ENCODE measurements at places on chromosomes 2 and 18.
A peak's percentile ranks its signal among the peaks of the same experiment; 100 is the strongest.

GRCh38 chr2:96762529-96763311 lies 2.0 kb downstream of the CNNM4 start:
- no peak for DNase-seq

- peak; percentile 59 for DNase-seq
Measured at GRCh38 chr2:96933305-96934181, 52.8 kb downstream of the FAM178B start.

DNA sequence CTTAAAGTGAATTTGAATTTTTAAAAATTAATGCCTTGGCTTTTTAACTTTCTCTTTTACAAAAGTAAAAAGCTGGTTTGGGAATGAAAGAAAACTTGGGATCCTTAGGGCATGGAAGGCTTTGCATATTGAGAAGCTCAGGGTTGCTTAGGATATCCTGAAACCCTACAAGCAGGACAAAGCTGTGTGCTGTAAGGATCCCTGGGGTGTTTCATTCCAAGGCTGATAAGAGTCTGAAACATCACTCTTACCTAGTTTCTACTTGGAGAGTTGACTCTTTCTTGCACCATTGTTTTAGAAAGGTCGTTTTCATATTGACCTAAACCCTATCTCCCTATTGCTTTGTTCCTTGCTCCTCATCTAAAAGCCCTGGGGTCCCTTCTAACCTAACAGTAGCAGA lies 325.9 kb upstream of the NT5C1B start:
- no peak for DNase-seq

DNA sequence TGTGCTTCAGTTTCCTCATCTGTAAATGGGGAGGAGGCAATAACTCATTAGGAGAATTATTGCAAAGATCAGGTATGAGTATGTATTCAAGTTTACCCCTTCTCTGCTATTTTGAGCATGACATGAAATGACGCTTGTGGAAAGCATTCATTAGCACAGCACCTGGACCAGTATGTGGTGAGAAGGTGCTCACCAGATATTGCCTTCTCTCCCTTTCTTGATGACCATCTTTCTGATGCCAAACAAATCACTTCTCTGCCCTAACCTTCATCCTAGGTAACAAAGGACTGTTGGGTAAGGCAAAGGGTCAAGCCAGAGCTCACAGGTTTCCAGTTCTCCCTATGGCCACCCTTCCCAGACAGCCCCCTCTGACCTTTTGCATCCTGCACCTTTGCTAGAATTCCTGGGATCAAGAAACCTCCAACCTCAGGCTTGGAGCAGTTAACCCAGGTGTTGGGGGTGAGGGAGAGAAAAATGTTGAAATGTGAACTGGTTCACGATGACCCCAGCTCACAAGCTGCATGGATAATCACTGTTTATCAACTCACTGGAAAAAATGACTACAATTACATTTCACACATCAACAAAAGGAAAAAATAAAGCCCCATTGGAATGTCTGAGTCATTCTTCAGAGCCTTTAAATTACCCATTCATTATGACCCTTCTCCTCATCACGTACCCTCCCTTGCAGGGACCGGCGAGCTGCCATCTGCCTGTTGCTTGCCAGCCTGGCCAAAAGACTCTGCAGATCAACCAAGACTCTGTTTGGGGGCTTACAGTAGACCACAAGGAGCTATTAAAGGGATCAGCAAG lies 41.6 kb downstream of the LBH start:
- no peak for DNase-seq

DNA sequence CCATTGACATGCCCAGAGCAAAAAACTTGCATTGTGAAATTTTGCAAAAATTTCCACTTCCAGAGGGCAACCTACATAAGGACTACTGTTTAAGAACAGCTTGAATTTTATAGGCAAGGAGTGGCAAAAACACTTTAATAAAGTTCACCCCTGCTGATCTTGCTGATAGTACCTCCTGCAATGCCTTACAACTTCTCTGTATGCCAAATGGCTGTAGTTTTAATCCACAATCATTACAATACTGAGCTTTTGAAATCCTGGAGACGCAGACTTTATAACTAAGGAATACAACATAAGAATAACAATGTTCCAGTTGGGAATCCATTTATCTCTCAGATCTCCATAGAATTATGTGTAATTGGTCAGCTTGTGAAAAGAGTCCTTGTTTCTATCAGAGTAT lies 247.5 kb downstream of the KCNJ3 start:
- no peak for DNase-seq

- DNase-seq, result no peak
Measured at GRCh38 chr2:147927053-147927588, 82.3 kb downstream of the ACVR2A start.

- no peak for DNase-seq
Measured at GRCh38 chr2:113214141-113214540, 40.4 kb downstream of the PSD4 start.

DNA sequence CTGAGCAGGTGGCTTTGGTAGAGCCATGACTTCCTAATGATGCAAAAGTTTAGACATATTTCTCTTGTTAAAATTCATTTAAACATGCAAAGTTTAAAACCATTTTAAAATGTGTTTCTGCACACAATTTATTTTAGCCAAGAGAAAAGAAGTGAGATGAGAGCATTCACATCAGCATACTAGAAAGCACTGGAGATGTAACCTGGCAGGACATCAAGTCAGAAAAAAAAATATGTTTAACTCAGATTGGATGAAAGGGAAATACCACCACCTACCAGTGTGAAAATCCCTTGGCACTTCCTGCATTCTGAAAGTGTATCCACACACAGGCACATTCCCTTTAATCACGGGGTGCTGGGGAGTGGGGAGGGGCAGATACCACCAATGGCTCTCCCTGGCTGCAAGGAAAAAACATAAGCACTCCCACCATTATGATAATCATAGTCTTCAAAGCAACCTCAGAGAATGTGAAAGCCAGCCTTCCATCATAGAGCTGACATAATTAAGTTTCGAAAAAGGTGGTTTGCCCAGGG lies 25.0 kb downstream of the DNER start:
- no peak for DNase-seq

GRCh38 chr18:49731421-49731841 lies 81.9 kb downstream of the ACAA2 start:
- DNase-seq, result no peak

DNA sequence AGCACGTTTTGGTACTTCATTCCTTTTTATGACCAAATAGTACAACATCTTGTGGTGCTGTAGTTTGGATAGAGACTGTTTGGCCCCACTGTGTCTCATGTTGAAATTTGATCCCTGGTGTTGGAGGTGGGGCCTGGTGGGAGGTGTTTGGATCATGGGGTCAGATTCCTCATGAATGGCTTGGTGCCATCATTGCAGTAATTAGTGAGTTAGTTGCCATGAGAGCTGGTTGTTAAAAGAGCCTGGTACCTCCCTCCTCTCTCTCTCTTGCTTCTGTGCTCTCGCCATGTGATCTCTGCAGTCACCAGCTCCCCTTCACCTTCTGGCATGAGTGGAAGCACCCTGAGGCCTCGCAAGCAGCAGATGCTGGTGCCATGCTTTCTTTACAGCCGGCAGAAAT lies 50.9 kb downstream of the NCAPH start:
- DNase-seq, result peak; percentile 15

- peak; percentile 57 for DNase-seq
Measured at GRCh38 chr2:218876562-218877219, 4.0 kb upstream of the WNT10A start.

GRCh38 chr2:219172231-219173154 lies 2.7 kb upstream of the SLC23A3 start:
- no peak for DNase-seq

DNA sequence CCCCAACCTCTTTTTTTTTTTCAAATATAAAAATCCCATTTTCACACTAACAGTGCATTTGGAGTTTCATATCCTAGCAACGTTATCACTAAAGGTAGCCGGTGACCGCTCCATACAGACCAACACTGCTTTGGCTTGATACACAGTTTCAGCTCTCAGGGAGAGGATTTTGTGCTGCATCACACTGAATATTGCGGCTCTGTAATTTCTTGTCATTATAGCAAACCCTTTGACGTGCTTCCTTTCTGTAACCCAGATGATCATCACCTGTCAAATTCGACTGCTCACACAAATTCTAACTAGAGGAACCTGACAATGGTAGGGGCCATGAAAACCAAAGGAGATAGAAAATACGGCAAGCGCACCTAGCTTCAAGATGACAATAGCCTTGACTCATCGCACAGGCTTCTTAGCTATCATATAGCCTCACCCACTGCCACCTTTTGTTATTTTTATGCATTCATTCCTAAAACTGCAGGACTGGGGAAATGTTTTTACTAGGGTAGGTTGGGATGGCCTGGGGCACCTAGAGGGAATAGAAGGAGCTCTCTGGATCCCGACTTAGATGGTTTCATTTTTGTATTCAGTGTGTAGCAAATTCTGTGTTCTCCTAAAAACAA lies 582.9 kb upstream of the PIK3C3 start:
- peak; percentile 51 for DNase-seq

DNA sequence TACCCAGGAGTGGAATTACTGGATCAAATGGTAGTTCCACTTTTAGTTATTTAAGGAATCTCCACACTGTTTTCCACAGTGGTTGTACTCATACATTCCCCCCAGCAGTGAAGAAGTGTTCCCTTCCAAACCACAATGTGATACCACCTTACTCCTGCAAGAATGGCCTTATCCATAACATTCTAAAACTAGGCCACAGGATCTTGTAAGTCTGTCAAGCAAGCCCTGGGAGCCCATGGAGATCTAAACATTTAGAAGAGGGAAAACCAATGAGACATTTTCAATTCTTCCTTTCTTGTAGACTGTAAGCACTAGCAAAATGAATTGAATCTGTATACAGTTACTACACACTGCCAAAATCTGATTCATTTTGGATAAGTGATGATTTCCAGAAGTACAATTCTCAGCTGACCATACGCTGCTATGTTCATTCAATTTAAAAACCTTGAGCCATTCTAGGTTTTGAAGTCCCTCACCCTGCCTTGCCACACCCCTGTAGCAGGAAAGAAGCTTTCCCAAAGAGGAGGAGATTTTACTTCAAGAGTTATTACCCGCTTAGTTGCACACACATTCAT lies 149.1 kb downstream of the SLC8A1 start:
- DNase-seq, result no peak

DNA sequence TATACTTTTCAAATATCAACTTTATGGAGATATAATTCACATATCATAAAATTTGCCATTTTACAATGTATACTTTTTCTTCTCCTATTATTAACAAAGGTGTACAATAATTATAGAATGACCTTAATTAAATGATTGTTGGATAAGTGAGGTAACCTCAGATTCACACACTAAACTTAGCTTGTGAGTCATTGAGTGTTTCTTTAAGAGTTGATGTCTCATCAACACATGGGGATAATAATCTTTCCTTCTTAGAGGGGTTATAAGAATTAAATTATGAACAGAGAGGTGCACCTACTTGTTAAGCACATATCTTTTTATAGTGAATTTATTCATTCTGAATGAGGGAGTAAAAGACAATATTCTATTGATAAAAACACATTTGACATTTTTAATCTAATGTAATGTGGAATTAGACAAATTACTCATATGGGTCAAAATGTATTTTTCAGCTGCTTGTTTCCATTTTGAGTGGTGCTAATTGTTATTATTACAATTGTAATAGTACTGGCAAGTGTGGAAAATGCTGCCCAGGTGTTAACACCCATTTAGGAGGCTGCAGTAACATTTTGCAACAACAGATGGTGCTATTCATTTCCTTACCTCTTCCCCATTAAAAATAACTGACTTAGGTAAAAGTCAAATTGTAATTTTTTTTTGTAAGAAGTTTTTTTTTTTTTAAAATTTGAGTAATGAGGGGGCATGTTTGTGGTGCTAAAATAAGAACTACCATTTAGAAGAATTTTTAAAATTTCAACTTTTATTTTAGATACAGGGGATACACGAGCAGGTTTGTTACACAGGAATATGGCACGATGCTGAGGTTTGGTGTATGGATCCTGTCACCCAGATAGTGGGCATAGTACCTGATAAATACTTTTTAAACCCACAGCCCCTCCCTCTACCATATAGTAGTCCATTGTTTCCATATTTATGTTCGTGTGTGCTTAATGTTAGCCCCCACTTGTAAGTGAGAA lies 32.1 kb upstream of the DYNAP start:
- DNase-seq, result no peak

DNA sequence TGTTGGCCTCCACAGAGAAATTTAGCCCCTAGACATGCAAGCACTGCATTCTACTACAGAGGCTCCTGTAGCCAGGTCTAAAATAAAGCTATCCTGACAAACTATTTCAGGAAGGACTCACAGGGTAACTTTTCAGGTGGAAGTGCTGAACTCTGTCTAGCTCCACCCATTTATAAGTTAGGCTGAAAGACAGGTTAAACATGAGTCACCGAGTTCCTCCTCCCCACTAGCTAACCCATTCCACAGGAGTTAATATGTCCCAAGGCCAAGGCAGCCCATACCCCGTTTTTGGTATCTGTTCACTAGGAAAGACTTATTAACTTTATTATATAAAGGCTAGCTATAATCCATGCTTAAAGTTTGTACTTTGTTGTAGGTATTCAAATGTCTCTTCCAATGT lies 3.5 kb downstream of the CWC22 start:
- DNase-seq, result no peak

- DNase-seq, result no peak
Measured at GRCh38 chr2:240956171-240956934, 42.1 kb upstream of the SNED1 start.

DNA sequence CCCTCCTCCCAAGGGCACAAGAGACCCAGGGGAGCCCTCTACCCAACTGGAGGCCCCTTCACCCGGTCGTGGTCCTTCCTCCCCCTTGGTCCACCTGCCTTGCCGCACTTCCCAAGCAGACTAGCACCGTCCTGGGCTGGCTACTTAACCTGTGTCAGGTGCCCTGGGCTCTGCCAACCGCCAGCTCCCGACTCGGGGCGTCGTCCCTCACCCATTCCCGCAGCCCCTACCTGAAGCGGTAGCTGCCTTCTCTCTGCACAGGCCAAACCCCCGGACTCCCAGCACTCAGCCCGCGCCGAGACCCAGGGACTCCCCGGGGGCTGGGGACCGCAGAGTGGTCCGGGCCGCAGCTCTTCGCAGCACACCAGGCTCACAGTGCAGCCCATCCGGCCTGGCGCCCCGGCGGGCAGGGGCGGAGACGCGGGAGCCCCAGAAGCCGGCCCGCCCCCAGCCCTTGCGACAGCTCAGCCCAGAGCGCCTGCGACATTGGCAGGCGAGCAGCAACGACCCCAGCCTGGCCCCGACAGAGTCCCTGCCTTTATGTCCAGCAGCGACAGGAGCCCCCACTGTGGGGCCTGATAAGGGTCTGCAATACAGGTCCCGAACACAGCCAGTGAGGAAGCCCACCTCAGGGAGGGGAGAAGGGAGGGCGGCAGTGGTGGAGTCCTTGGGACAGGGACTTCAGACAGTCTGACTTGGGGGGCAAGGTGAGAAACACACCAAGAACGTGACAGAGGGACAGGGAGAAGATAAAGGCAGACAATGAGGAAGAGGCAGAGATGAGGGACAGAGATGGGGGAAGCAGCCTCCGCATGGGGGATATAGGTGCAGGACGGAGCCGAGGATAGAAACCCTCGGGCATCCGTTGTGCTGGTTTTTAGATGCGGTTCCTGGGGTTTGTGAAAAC lies 31.0 kb upstream of the TNS1 start:
- DNase-seq, result no peak

- DNase-seq, result no peak
Measured at GRCh38 chr2:14015113-14015630, 617.3 kb upstream of the LRATD1 start.

GRCh38 chr18:25737710-25738311 lies 352.6 kb downstream of the SS18 start:
- DNase-seq, result no peak
